ENCODE measurements at places on chromosomes 5 and 9. TPM values are rescaled to one million over a fixed set of nuclear protein-coding genes. Genes with fewer than 3 reads are reported as not detected.

DNA sequence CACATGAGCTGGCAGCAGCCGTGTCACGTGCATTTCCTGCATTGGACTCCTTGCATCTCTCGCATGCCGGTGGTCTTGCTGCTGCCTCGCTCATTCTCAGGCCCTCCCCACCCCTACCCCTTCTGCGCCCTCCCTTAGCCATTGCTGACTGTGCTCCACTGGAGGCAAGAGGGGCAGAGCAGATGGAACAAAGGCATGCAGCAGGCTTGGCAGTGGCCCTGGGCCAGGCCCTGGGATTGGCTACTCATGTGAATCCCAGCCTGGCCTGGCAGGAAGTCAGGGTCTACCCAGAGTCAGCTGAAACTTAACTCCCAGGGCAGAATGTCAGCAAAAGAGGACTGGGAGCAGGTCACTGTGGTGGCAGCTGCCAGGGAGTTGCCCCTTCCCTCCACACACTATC is 62.3 kb downstream of the TSTD2 start:
- no peak overlapping the region for H3K27ac ChIP-seq
- H3K27me3 ChIP-seq, result peaks cover 5% of the 10 kb centered on the region
- no peak overlapping the region for H3K4me3 ChIP-seq
- DNase-seq, result no peak

- no peaks in the 10 kb centered on the region for H3K27me3 ChIP-seq
- no peak overlapping the region for H3K4me3 ChIP-seq
- no peaks in the 10 kb centered on the region for H3K36me3 ChIP-seq
Measured at GRCh38 chr5:128799945-128800344, 165.3 kb upstream of the SLC27A6 start.

DNA sequence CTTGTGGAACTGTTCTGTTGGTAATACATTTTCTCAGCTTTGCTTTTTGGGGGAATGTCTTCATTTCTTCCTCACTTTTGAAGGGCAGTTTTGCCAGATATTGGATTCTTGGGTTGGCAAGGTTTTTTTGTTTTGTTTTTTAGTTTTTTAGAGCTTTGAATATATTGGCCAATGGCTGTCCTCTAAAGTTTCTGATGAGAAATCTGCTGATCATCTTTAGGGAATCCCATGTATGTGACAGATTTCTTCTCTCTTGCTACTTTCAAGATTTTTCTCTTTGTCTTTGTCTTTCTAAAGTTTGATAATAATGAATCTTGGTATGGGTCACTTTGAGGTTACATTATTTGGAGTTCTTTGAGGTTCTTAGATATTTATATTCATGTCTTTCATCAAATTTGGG is 227.4 kb downstream of the FBXL7 start:
- no peaks in the 10 kb centered on the region for H3K4me1 ChIP-seq
- no peak overlapping the region for H3K4me3 ChIP-seq
- H3K27ac ChIP-seq, result no peak overlapping the region
- H3K27me3 ChIP-seq, result no peaks in the 10 kb centered on the region

- peaks cover 29% of the 10 kb centered on the region for H3K27me3 ChIP-seq
- peaks cover 4% of the 10 kb centered on the region for H3K36me3 ChIP-seq
- H3K4me1 ChIP-seq, result no peaks in the 10 kb centered on the region
Measured at GRCh38 chr9:130299785-130300615, 34.4 kb downstream of the HMCN2 start.

The PRUNE2 gene
- total RNA-seq, result 1.5 TPM

The PROB1 gene
- 4.6 TPM for total RNA-seq

The DNAH5 gene
- total RNA-seq, result not detected

DNA sequence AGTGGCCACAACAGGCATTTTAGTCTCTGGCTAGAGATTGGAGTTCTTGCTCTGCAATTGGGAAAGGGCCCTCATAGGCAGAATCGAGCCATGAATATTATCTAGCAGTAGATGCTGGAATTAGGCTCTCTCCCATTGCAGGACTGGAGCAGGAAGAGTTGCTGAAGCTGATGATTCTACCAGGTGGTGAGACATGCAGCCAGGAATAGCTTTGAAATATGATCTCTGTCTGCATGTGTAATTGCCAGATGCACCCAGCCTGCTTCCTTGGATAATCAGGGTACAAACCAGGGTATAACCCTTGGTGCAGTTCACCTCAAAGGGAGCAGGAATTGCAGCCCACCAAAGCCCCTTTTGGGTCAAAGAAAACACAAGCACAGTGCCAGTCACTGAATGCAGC is 211.4 kb upstream of the FTMT start:
- no peaks in the 10 kb centered on the region for H3K36me3 ChIP-seq
- DNase-seq, result no peak
- H3K27ac ChIP-seq, result no peak overlapping the region
- H3K27me3 ChIP-seq, result no peaks in the 10 kb centered on the region
- H3K4me1 ChIP-seq, result no peaks in the 10 kb centered on the region

GRCh38 chr9:114574438-114574837 is 13.1 kb upstream of the ATP6V1G1 start:
- no peak for DNase-seq
- no peak overlapping the region for H3K4me3 ChIP-seq
- no peak overlapping the region for H3K27ac ChIP-seq
- no peaks in the 10 kb centered on the region for H3K4me1 ChIP-seq

The IL3 gene
- 8.9 TPM for total RNA-seq

GRCh38 chr9:38342532-38342931 is 50.0 kb upstream of the ALDH1B1 start:
- no peaks in the 10 kb centered on the region for H3K36me3 ChIP-seq
- no peak overlapping the region for H3K4me3 ChIP-seq
- H3K27me3 ChIP-seq, result peaks cover 24% of the 10 kb centered on the region
- no peak for DNase-seq
- no peak overlapping the region for H3K27ac ChIP-seq

Data from activated T-cell treated with anti-CD3 and anti-CD28 coated beads, Interleukin-2, amount 50 U/mL, for 72 hours (primary cell).